ENCODE measurements at places on chromosomes 11 and 22. TPM values are rescaled to one million over a fixed set of nuclear protein-coding genes. Genes with fewer than 3 reads are reported as not detected.

The TXN2 gene
- 31.8 TPM for total RNA-seq

The OSBP2 gene
- total RNA-seq = 2.4 TPM

The OR4D5 gene
- total RNA-seq = not detected

The OSBP gene
- total RNA-seq = 22.7 TPM

The C11orf87 gene
- total RNA-seq = not detected

The CRYBB2 gene
- total RNA-seq = not detected

The PNPLA3 gene
- total RNA-seq = 4.8 TPM

The OSM gene
- total RNA-seq = not detected

The LRRC32 gene
- total RNA-seq = 1.1 TPM

The IL17REL gene
- not detected for total RNA-seq

The RGL4 gene
- not detected for total RNA-seq

The CAVIN3 gene
- total RNA-seq = 2.9 TPM

The P2RY2 gene
- 0.45 TPM for total RNA-seq

The PRAME gene
- total RNA-seq = not detected

The CAPN5 gene
- 7.4 TPM for total RNA-seq

The RBMXL2 gene
- not detected for total RNA-seq

The PATL1 gene
- 15.3 TPM for total RNA-seq

The PRRG4 gene
- total RNA-seq = 0.06 TPM

The TTC17 gene
- 183 TPM for total RNA-seq

The OR5A1 gene
- total RNA-seq = 0.06 TPM

The SLC43A1 gene
- total RNA-seq = 1.5 TPM

The RPUSD4 gene
- 47.1 TPM for total RNA-seq

The RIMBP3B gene
- total RNA-seq = not detected

The TEX12 gene
- total RNA-seq = 0.51 TPM

The GDPD4 gene
- total RNA-seq = not detected

The NXPE1 gene
- not detected for total RNA-seq

The EHF gene
- total RNA-seq = 0.12 TPM

The NCR3LG1 gene
- total RNA-seq = 0.74 TPM

The APOL5 gene
- total RNA-seq = not detected

The IGLL5 gene
- total RNA-seq = not detected

The APOA5 gene
- total RNA-seq = 0.25 TPM

The OR51E2 gene
- not detected for total RNA-seq

The MMP10 gene
- total RNA-seq = not detected

The USP2 gene
- 2.6 TPM for total RNA-seq

The INPP5J gene
- 1.5 TPM for total RNA-seq

The CACNA1I gene
- total RNA-seq = 0.22 TPM

The NLRP6 gene
- not detected for total RNA-seq

The OR5L1 gene
- total RNA-seq = not detected

The SERPIND1 gene
- not detected for total RNA-seq

The TRIM6 gene
- 7.1 TPM for total RNA-seq

The TUB gene
- total RNA-seq = 41.3 TPM

The FAM111B gene
- 13.1 TPM for total RNA-seq

The SH3BP1 gene
- 10.3 TPM for total RNA-seq

The GAS2L1 gene
- total RNA-seq = 0.95 TPM

The OR4A16 gene
- not detected for total RNA-seq

The ENTHD1 gene
- not detected for total RNA-seq
